Stimulated activated CD8-positive, alpha-beta memory T cell treated with anti-CD3 and anti-CD28 coated beads, Interleukin-15, amount 100 ng/mL, for 1 hour (primary cell): ENCODE measurements at places on chromosomes 1 and 21.

DNA sequence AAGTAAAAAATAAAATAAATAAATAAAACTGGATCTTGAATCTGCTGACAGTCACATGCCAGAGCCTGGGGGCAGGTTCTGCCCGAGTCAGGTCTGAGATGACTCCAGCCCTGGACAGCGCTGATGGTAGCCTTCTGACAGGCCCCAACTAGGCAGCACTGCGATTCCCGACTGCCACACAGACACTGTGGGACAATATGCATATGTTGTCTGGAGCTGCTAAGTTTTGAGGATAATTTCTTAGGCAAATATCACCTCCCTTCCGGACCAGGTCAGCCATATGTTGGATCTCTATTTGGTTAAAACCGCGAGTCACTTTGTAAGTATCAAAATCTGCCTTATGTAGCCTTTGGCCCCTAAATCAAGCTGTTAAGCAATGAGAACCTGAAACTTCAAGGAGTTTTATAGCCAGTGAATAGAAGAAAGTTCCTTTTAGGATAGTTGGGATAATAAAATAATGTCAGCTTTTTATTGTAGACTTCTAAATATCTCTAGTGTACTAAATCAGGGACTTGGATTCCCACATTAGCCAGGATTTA, 20.8 kb upstream of the TRIM17 start:
- DNase-seq: no peak

- DNase-seq: no peak
These were observed at the start of gene OR14I1 for GRCh38 chr1:248702714-248703113. OR14I1 (minus strand) TSS chr1:248702766.

- DNase-seq: no peak
These were observed 233.1 kb upstream of the VAMP3 start for GRCh38 chr1:7538033-7538432.

- no peak for DNase-seq
These were observed 143.9 kb downstream of the PHTF1 start for GRCh38 chr1:113615425-113615824.

- DNase-seq: no peak
These were observed 22.9 kb downstream of the S1PR1 start for GRCh38 chr1:101259744-101260148.

DNA sequence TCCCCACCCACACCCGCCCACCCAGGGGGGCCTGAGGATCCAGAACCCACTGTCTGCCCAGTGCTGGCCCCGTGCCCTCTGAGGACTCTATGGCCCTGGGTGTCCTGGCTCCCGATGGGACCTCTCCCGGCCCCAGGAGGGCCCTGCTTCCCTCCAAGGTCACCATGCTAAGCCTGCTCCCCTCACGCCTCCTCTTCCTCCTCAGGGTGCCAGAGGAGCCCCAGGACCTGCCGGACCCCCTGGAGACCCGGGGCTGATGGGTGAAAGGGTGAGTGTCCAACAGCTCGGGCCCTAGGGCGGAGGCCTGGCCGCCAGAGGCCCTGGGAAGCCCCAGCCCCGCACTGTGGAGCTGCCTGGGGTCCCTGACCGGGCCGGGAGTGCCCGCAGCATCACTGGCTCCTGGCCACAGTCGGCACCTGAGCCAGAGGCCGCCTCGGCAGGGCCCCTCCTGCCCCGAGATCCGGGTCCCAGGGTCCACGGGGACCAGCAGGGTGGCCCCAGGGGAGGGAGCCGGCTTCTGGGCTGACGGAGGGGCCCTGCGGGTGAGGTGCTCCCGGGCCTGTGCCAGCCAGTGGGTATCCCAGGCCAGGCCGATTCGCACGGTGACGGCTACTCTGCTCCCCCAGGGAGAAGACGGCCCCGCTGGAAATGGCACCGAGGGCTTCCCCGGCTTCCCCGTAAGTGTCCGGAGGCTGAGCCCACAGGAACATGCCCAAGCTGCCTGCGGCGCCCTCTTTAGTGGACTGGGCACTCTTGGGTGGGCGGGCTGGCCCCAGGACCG, 16.1 kb downstream of the COL6A1 start:
- no peak for DNase-seq

- DNase-seq: no peak
These were observed 197.8 kb downstream of the FOXD2 start for GRCh38 chr1:47635597-47635996.

DNA sequence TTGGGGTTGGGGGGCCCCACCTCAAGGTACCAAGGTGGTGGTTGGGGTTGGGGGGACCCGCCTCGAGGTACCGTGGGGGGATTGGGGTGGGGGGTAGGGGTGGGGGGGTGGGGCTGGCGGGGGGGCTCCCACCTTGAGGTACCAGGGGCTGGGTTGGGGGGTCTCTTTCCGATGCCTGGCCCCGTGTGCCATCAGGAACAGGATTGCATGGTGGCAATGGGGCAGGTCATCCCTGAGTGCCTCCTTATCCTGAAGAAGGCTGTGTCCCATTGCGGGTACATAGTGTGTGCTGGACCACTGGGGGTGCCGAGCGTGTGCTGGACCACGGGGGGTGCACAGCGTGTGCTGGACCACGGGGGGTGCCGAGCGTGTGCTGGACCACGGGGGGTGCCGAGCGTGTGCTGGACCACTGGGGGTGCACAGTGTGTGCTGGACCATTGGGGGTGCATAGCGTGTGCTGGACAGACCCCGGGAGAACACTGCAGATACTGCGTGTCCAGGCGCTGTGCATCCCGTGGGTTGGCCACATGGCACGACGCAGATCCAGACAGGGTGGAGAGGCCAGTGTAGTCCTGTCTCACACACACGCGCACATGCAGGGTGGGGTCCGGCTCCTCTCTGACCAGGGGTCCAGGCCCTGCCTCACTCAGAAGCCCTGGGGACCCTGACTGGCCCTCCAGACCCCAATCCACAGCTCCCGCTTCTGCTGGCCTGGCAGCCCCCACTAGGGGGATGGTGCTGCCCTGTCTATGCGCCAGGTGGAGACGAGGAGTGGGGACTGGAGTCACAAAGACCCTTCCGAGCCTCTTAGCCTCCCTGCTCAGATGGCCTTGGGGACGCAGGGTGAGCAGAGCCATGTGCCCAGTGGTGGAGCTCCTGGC, 4.2 kb downstream of the SCNN1D start:
- no peak for DNase-seq

- DNase-seq: no peak
These were observed 5.0 kb downstream of the IGSF21 start for GRCh38 chr1:18112611-18113010.

DNA sequence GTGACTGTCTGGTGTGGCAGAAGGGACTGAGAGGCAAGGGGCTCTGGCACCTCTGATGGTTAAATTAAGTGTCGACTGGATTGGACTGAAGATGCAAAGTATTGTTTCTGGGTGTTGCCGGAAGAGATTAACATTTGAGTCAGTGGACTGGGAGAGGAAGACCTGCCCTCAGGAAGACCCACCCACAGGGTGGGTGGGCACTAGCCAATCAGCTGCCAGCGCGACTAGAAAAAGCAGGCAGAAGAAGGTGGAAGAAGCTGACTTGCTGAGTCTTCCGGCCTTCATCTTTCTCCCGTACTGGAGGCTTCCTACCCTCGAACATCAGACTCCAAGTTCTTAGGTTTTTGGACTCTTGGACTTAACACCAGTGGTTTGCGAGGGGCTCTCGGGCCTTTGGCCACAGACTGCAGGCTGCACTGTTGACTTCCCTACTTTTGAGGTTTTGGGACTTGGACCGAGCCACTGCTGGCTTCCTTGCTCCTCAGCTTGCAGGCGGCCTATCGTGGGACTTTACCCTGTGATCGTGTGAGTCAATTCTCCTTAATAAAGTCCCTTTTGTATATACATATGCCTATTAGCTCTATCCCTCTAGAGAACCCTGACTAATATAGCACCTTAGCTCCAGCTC, 79.6 kb downstream of the KAZN start:
- no peak for DNase-seq

DNA sequence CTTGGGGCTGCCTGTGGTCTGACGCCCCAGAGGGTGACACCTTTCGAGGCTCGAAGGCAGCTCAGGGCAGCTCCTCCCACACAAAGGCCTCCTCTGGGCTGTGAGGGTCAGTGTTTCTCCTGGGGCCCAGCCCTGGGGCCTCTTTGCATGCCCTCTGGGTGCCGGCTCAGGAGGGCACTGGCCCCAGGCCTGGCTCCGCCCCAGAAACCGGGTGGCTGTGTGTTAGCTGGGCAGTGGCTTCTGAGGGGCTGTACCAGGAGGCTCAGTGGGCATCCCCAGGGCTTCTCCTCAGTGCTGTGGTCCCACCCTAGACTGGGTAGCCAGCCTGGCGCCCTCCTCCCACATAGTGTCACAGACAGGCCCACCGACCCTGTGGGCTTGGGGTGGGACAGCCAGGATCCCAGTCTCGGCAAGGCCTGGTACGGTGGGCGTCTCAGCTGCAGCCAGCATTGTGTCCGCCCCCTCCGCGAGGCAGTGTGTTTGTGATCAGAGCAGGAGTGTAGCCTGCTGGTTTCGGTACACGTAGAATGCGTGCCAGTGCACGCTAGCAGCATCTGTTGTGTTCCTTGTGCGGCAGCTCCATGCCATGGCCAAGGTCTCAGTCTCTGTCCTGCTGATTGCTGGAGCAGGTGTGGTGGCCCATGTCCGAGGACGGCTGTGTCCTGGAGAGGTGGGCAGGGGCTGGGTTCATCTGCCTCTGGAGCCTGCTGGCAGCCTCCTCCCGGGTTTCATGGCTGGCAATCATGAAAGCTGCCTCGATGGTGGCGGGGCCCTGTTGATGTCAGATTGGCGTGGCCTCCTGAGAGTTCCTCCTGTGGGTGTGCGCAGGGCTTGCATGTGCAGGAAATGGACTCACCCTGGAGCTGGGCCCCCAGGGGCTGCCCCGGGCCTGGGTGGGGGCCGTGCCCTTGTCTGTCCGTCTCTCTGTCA, 28.0 kb downstream of the RRP1 start:
- no peak for DNase-seq

- DNase-seq: no peak
These were observed 243.0 kb downstream of the PBX1 start for GRCh38 chr1:164801791-164802502.

DNA sequence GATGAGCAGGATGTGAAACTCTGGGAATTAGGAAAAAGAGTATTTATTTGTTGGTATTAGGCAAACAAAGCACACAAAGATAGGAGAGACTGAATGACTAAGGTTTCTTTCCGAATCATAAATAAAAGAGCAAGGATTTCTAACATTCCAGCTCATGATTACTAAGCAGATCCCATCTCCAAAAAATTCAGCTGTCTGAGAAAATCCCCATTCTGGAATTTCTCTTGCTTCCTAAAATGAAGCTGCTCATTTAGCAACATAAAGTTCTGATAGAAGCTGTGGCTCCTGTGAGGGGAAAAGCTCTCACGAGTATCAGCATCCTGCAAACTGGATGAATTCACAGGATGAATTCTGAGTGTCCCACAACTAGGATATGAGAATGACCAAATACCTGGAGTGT, 6.7 kb upstream of the SH2D5 start:
- no peak for DNase-seq

GRCh38 chr1:77888081-77888780, at the start of gene NEXN:
NEXN (plus strand) TSS chr1:77888624; CDS start chr1:77916107, 27,483 bp downstream.
- no peak for DNase-seq

GRCh38 chr1:24483441-24483840, 19.2 kb upstream of the RCAN3 start:
- DNase-seq: no peak

DNA sequence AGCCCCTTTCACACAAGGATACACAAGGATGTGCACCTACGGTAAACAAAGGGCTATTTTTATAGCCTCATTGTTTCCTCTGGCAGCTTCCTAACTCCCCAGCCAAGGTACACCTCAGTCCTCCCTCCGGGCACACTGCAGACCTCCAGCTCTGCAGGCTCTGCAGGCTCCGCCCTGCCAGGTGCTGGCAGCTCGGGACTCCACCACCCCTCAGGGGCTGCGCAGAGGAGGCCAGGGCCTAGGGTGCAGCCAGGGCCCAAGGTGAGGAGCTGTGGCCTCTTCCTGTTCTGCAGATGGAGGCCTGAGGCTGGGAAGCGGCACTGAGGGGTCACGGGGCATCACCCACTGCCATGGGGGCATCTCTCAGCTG, 19.8 kb upstream of the CLSTN1 start:
- DNase-seq: no peak

DNA sequence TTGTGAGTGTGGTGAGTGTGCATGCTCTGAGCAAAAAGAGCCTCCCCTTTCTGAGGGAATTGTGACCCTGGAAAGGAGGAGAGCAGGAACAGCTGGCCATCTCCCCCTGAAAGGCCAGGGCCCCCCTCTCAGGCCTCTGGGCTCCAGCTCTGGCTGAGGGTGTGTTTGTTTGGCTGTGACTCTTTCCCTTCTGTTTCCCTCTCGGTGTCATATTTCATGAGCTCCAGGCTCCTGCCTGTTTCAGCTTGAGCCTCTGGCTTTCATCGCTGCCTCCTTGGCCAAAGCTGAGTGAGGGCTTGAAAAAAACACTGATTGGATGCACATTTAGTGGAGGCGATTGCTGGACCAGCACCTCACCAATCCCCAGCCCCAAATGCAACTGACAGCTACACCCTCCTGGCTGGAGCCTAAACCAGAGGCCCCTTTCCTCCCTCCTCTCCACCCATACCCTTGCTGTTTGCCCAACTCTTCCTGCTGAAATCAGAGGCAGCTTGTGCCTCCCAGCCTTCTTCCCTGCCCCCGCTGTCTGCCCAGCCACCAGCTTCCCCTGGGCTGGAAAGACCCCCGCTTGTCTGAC, 64.1 kb downstream of the DDR2 start:
- DNase-seq: no peak

- no peak for DNase-seq
These were observed 20.7 kb downstream of the PEX14 start for GRCh38 chr1:10495475-10495817.

DNA sequence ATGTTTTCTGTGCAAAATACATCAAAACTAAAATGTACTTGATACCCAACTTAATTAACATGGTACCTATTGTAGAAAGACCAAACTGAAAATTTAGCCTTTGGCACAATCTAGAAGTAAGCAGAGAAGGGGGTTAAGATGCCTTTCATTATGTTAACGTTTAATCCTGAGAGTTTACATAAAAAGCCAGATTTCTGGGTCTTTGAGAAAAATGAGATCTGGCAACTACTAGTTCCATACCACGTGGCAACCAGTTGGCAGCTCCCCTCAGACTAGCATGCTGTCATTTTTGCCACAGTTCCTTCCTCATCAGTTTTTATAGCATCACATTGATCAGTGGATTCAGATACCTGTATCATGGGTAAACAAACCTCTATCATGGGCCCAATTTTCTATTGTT, 1.5 kb downstream of the RO60 start:
- DNase-seq: no peak

GRCh38 chr1:242093116-242093515, 94.2 kb upstream of the MAP1LC3C start:
- DNase-seq: no peak

DNA sequence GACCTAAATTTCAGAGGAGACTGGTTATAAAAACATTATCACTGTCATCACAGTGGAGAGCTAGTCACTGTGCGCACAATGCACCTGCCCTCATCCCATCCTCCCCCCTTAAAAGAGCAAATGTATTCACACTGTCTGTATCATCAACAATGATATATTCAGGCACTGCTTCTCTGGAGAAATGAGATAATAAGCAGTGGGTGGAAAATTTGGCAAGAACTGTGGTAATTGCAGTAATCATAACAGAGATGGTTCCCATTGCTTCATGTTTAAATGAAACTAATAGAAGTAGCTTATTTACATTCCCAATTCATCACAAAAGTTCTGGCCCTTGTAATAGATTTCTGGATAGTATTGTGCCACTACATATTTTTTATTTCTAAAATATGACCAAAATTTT, 867.4 kb upstream of the ADGRL2 start:
- no peak for DNase-seq
